ENCODE measurements at places on chromosomes 13 and 19. TPM values are rescaled to one million over a fixed set of nuclear protein-coding genes. Genes with fewer than 3 reads are reported as not detected.
A peak's percentile ranks its signal among the peaks of the same experiment; 100 is the strongest.

CGB1 gene
- total RNA-seq, result not detected

PSG7 gene
- not detected for total RNA-seq

KL gene
- 1.7 TPM for total RNA-seq

MARCHF2 gene
- total RNA-seq, result 146 TPM

DNA sequence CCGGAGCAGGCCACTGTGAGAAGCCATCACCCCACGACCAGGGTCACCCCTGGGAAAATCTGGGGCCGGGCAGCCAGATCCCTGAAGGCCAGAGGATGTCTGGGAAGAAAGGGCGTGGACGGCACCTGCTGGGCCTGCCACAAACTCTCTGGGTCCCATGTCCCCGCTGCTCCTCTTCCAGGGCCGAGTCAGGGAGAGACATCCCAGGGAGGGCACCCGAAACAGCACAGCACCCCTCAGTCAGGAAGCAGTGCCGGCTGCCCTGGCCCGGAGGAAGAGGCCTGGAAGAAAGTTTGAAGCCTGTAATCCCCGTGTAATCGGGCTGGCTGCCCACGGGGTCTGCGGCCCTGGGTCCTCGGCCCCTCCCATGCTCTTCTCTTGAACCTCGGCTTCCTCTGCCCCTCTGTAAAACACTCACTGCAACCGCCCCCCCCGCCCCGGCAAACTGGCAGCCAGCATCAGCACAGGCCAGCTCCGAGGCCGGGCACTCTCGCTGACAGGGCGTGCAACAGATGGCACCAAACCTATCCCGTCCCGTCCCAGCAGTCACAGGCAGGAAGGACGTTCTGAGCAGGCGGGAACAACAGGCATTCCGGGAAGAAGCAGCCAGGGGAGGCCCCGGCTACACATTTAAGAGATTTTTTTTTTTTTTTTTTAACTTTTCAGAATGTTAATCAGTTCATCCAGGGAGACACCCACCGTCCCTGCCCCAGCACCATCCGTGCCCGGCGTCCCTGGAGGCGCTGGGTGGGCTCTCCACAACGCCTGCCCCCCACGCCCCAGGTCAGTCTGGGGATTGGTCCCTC, 1.5 kb downstream of the SBNO2 start:
- peaks cover 74% of the 10 kb centered on the region for H3K4me1 ChIP-seq
- no peak for DNase-seq
- no peaks in the 10 kb centered on the region for H3K36me3 ChIP-seq
- H3K4me3 ChIP-seq, result peak overlapping the region; percentile 57

GRCh38 chr19:45790942-45791341, 1.7 kb downstream of the DMWD start:
- H3K27me3 ChIP-seq, result no peaks in the 10 kb centered on the region
- H3K4me3 ChIP-seq, result no peak overlapping the region
- H3K36me3 ChIP-seq, result peaks cover 47% of the 10 kb centered on the region
- peaks cover 23% of the 10 kb centered on the region for H3K4me1 ChIP-seq
- no peak overlapping the region for H3K27ac ChIP-seq
- no peak for DNase-seq

DNA sequence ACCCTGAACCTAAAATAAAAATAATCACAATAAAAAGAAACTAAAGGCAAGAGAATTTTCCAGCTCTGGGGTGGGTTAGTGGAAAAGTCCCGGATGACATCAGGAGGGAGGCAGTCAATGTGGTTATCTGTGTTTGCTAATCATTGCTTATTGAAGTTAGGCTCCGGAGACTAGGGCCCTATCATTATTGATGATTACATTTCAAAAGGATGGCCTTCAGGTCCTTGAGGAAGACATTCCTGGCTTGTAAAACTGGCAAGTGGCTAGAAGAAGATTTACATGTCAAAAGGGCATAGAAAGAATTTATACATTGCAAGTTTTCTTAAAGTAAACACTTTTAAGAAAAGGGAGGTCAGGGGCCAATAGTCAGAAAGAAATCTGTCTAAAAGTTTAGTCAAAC, 123.4 kb downstream of the POSTN start:
- no peak overlapping the region for H3K27ac ChIP-seq
- no peaks in the 10 kb centered on the region for H3K4me1 ChIP-seq
- DNase-seq, result no peak
- no peak overlapping the region for H3K4me3 ChIP-seq

DNA sequence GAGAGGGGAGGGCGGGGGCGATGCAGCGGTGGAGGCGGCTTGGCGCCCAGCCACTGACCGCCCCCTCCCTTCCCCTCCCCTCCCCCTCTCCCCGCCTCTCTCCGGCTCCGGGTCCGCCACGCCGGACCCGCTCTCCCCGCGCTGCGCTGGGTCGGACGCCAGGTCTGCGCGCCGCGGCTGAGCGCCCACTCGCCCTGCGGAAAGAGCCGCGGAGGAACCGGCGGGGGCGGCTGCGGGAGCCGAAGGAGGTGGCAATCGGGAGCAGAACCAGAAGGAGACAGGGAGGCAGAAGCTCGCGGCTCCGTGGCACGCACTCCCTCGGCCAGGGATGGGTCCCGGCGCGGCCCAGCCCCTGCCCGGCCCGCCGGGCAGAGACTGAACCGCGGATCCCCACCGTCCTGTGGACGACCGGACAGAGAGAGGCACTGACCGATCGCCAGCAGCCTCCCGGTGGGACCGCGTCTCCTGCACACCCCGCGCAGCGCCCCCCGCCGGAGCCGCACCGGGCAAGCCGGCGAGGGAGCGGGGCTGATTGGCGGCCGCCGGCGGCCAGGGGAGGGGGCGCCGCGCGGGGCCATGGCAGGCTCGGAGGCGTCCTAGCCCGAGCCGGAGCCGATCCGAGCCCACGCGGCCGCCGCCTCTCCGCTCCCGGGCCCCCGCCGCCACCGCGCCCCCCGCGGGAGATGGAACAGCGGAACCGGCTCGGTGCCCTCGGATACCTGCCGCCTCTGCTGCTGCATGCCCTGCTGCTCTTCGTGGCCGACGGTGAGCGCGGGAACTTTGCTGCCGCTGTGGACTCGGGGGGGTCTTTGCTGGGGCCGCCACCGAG, at the start of gene VSTM2B:
Gene VSTM2B, plus strand, starts transcription at position 94 of the 829 bp plus-strand sequence. Its CDS starts 590 bp downstream, at position 684.
- H3K27ac ChIP-seq, result peak within 1 kb of the TSS; percentile 57
- H3K27me3 ChIP-seq, result peaks cover 4% of the 10 kb centered on the region
- H3K4me3 ChIP-seq, result peak within 1 kb of the TSS; percentile 44
- no peaks in the 10 kb centered on the region for H3K36me3 ChIP-seq

- no peaks in the 10 kb centered on the region for H3K27me3 ChIP-seq
- no peak for DNase-seq
- no peak overlapping the region for H3K27ac ChIP-seq
- no peaks in the 10 kb centered on the region for H3K36me3 ChIP-seq
- H3K4me1 ChIP-seq, result no peaks in the 10 kb centered on the region
Measured at GRCh38 chr13:41470196-41470595, 12.8 kb downstream of the RGCC start.

DNA sequence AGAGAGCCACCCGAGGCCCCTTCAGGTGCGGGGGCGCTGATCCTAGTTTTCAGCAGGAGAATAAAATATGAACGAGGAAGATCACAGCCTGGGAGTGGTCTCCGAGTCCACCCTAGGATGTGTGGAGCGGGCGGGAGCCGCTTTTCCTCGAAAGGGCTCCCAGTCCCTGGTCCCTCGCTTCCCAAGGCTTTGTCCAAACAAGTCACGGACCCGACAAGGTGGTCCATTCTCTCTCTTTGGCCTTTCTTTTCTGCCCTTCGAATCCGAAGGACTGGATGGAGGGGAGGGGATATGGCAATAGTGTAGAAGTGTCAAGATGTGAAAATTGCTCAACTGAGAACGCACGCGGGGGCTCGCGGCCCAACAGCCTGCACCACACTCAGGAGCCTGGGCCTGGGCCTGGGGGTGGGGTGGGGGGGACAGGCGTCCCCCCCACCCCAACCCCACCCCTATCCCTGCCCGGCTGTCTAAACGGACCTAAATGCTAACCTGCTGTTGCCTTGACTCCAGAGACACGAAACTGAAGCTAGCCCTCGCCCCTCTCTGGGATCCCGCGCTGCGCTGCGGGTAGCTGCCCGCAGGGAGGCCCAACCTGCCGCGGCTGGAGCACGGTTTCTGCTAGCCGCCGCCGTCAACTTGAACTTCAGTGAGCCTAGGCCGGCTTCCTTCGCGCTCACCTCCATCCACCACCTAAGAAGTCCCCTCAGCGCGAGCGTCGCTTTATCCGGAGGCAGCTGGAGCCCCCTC, 7.1 kb downstream of the ZIC2 start:
- no peak for DNase-seq
- H3K27ac ChIP-seq, result no peak overlapping the region
- peaks cover 11% of the 10 kb centered on the region for H3K4me1 ChIP-seq
- H3K4me3 ChIP-seq, result no peak overlapping the region
- H3K36me3 ChIP-seq, result no peaks in the 10 kb centered on the region
- peaks cover 46% of the 10 kb centered on the region for H3K27me3 ChIP-seq

GRCh38 chr13:113176280-113176679, 17.8 kb downstream of the PROZ start:
- no peak for DNase-seq
- H3K4me1 ChIP-seq, result no peaks in the 10 kb centered on the region
- no peaks in the 10 kb centered on the region for H3K27me3 ChIP-seq

- H3K27ac ChIP-seq, result no peak overlapping the region
- no peaks in the 10 kb centered on the region for H3K27me3 ChIP-seq
- no peak overlapping the region for H3K4me3 ChIP-seq
- no peaks in the 10 kb centered on the region for H3K36me3 ChIP-seq
Measured at GRCh38 chr19:19236173-19236572, 24.4 kb downstream of the NCAN start.

Measured in vagina (tissue), 2 donors.